ENCODE measurements at places on chromosomes 4 and X.

GRCh38 chr4:98536631-98537030, 121.8 kb downstream of the TSPAN5 start:
- DNase-seq, result no peak

DNA sequence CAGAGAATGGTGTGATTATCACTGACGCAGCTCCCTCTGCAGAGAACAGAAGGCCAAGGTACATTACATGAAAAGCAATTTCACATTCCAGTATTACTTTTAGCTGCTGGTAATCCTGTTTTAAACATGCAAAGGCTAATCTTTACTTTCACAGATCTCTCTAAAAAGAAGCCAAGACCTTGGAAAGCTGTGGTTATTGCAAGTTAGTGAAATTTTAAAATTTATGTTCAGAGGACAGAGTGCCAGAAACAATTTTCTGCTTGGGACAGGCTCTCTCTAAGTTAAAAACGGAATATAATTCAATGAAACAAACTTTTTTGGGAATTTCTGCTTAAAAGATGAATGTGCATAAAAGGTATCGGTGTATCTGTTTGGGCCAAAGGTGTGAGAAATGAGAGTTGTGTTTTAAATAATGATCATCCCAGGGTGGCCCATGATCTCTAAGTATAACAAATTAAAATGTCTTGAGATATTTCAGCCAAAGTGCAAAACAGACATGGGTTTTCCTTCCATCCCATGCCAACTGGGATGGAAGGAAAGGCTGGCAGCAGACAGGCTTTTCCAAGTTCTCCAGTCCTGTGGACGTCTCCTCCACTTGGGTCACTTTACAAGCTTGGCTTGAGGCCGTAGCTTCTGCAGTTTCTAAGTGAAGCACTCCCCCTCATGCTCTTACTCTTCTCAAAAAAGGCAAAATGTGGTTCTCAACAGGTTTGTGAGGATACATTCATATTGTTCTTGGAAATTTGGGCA, 118.0 kb downstream of the DRD5 start:
- no peak for DNase-seq

- DNase-seq, result no peak
Measured at GRCh38 chr4:8081621-8082516, 76.7 kb downstream of the ABLIM2 start.

GRCh38 chr4:59222221-59222620, 1977.9 kb upstream of the ADGRL3 start:
- no peak for DNase-seq
